Activated CD4-positive, alpha-beta T cell treated with anti-CD3 and anti-CD28 coated beads for 4 hours (primary cell): ENCODE measurements at places on chromosomes 2 and 18.
A peak's percentile ranks its signal among the peaks of the same experiment; 100 is the strongest.

GRCh38 chr18:35244671-35245070, 3.8 kb downstream of the ZNF397 start:
- no peak for DNase-seq

GRCh38 chr2:12841021-12841420, 124.3 kb downstream of the TRIB2 start:
- no peak for DNase-seq

DNA sequence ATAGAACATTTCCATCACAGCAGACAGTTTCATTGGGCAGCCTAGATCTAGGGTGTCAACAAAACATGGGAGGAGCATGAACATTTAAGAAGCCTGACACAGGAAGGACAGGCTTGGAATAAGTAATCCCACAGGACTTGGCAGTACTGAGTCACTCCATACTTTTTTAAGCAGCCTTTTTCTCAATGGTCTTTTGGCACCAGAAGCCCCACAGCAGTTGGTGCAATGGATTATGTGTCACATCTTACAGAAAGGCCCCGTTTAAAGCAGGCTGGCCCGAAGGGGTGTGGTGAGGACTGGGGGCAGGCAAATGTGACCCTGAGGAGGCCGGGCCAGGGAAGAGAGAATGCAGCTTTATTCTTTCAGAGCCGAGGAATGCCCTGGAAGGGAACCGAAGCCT, 26.6 kb downstream of the SPTBN1 start:
- DNase-seq = no peak

GRCh38 chr2:18444806-18445205, 115.6 kb downstream of the RDH14 start:
- DNase-seq = no peak

DNA sequence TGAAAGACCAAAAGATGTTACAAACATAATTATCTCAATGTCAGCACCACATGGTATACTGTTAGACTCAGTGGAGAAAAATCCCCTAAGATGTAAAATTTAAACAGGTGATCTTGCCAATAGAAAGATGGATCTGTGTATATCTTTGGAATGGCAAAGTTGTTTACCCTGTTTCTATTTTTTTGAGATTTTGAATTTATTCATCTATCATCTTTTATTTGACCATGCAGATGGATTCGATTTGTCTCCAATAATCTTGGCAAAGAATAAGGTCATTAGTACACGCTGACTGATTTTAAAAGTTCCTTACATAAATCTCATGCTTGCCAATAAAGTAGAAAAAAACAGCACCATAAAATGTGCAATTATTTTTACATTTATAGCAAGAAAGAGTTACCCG, 459.3 kb downstream of the MBD2 start:
- no peak for DNase-seq

DNA sequence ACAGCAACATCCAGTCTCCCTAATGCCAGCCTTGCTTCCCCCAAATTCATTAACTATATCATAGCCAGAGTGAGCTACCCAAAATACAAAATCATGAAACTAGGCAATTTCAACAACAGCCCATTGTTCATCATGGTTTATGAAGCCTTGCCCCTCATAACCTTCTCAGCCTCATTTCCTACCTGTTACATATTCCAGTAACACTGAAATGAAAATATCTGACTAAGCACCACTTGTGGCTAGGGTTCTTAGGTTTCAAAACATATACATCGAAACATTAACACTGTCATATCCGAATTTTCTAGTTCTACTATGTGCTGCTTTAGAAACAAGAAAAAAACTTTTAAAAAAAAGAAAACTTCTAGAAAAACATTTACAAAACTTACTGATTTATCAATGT, 59.5 kb downstream of the ATAD2B start:
- no peak for DNase-seq

DNA sequence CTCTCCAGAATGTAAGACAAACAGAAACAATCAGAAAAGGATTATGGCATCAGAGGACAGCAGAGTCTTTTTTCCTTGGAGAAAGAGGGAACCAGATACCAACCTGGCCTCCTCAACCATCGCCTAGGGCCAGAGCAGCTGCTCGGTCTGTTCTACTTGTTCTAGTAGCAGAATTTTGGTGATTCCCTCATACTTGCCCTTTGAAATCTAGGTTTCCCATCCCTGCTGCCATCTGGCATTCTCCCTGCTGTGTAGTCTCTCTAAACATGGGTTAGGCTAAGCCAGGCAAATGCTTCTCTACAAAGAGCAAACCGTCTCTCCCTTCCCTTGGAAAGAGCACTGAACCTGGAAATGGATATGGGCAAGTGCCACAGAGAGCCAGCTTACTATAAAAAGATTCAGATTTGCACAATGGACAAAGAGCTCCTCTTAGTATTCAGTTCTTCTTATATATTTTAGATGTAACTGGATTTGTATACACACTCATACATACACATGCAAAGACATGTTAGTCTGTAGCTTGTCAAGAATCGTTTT, 208.6 kb upstream of the ST6GAL2 start:
- DNase-seq = no peak

GRCh38 chr2:145000376-145000775, 480.5 kb upstream of the ZEB2 start:
- DNase-seq = no peak

GRCh38 chr2:228796386-228796785, 474.7 kb downstream of the PID1 start:
- DNase-seq = no peak

DNA sequence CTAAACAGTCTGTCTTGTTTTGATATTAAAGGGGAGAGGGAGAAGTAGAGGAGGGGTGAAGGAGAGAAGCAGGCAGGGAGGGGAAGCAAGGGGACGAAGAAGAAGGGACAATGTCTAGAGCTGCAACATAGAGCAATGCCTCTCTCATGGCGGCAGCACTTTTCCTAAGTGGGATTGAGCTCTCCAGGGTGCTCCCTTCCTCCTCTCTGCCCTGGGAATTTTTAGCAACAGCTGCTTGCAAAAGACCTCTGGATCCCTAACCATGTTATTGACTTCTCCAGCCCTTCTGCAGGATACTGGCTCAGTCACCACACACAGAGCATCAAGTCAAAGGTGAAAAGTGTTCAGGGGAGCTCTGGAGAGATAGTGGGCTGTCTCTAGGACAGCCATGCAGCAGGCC, 734.9 kb downstream of the EPHA4 start:
- DNase-seq = no peak

GRCh38 chr2:219769090-219769910, 141.9 kb downstream of the SLC4A3 start:
- no peak for DNase-seq

GRCh38 chr18:40485318-40485717, 1469.7 kb upstream of the PIK3C3 start:
- DNase-seq = no peak

GRCh38 chr2:10387033-10387432, 61.1 kb downstream of the ODC1 start:
- DNase-seq = no peak

DNA sequence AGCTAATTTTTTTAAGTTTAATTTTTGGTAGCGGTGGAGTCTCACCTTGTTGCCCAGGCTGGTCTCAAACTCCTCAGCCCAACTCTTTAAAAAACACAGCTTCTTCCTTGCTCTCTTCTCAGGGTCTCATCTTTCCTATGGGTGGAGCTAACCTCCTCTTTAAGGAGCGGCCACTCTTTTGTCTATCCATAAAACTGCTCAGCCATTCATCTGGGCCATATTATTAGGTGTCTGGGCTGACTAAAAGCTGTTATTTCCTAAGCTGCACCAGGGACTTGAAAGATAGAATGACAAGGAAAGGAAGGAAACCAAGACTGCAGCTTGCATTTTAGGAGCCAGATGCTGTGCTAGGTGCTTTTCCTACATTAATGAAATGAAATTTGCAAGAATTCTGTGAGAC, 35.8 kb upstream of the THOC1 start:
- no peak for DNase-seq

DNA sequence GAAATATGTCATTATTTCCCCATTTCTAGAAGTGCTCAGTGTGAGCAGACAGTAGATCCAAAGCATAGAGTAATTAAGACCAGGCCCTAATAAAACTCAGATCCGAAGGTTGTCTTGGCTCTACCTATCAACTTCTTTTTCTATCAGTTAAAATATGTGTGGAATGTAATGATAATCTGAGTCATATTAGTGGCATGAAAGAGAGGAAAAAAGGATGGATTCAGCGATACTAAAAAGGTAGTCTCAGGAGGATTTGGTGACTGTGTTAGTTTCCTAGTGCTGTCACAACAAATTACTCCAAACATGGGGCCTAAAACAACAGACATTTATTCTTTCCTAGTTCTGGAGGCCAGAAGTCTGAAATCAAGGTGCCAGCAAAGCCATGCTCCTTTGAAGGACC, 103.7 kb upstream of the NABP1 start:
- DNase-seq = no peak

DNA sequence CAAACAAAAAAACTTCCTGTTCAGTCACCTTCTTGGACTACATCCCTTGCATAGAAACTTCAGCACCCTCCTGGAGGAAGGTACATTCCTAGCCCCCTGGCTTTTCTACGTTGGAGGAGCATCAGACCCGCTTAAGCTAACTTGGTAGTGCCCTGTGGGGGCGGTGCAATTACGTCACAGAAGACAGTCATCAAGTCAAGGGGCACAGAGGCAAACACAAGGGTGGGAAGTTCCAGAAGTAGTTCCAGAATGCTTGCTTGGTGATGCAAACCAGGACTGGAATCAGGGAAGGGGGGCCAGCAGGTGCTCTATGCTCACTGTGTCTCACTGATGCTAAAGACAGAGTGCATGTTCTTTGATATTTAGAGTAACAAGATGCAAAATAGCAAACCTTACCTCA, 15.2 kb upstream of the AGFG1 start:
- no peak for DNase-seq

DNA sequence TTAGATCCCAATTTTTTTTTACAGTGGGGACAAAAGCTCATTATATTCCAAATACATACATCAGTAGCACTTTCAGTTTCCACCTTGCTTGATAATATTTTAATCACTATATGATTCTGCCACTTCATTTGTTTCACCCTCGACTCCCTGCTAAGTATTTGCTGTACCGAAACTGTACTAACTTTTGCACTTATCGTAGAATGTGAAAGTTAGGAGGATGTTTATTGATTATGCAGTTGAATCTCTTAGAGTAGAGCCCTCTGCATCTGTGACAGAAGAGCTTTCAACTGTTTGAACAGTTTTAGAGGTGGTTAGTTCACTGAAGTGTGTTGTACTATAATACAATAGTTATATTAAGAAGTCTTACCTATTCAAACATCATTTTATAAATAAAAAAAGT, 20.8 kb downstream of the NCOA1 start:
- no peak for DNase-seq

DNA sequence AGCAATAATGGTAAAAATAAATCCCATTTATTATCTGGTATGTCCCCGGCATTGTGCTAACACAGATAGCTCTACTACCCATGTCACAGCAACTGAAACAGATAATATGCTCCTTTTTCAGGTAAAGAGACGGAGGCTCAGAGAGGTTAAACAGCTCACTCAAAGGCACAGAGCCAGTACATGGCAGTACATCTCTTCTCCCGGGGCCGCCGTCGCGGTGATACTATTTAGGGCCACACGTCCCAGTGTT, 693 bp upstream of the PDK1 start:
- DNase-seq = no peak

GRCh38 chr2:127562936-127563335, 27.5 kb downstream of the MYO7B start:
- no peak for DNase-seq

- DNase-seq = no peak
These were observed 89.5 kb downstream of the MRPS9 start for GRCh38 chr2:105127289-105127915.

DNA sequence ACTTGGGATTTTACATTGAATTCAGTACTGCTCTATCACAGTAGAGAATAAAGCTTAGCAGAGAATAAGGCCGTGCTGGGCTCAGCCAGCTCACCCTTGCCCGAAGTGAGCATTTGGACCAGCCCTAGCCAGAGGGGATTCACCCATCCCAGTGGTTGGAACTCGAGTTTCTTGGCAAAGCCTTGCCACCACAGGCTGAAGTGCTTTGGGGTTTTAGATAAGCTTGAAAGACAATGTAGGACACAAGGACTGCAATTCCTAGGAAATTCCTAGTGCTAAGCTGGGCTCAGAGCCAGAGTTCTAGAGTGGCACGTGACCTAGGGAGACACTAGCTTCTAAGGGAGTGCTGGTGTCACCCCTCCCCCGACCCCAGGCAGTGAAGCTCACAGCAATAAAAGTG, 28.0 kb downstream of the SERPINB11 start:
- DNase-seq = no peak

- DNase-seq = peak; percentile 6
These were observed 15.1 kb downstream of the CLIP4 start for GRCh38 chr2:29130295-29130694.

DNA sequence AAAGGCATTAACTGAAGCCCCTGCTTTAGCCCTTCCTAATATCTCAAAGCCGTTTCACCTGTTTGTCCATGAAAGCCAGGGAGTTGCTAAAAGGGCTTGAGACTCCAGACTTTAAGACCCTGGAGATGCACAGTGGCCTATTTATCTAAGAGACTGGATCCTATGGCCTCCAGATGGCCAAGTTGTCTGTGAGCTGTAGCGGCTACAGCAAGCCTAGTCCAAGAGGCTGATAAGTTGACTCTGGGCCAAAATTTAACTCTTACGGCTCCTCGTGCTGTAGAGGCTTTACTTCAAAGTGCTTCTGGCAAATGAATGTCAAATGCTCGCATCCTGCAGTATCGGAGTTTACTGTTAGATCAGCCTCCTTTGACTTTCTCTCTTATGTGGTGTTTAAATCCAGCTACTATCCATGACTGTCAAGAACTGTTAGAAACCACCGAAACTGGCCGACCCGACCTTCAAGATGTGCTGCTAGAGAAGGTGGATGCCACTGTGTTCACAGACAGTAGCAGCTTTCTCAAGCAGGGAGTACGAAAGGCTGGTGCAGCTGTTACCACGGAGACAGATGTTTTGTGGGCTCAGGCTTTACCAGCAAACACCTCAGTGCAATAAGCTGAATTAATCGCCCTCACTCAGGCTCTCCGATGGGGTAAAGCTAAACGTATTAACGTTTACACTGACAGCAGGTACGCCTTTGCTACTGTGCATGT, 336.7 kb upstream of the CNTNAP5 start:
- DNase-seq = no peak
